T47D (cell line): ENCODE measurements at places on chromosomes 1 and 21.
A peak's percentile ranks its signal among the peaks of the same experiment; 100 is the strongest.

DNA sequence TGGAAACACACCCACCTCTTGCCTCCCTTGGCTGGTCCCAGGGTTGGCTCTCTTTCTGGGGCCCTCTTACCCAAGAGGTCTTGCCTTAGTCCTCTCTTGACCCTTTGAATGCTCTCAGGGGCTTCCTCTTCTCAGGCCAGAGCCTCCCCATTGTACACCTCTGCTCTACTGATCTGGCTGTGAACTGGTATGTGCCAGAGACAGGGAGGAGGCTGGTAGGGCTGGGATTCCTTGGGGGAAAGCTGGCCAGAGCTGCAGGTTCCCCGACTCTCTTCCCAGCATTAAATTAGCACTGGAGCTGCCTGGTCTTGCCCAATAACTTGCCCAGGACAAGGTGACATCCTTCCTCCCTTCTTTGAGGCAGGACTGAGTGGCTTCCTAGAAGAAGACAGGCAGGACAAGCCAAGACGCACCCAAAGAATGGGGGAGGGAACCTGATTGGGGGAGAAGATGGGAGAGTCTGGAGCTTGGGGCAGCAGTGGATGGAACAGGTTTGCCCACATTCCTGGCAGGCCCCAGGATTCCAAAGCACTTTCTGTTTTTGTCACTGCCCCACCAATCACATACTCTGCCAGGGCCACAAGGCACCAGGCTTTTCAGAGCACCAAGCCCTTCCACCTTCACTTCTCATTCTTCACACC is 37.2 kb upstream of the CITED4 start:
- peak; percentile 99 for DNase-seq

GRCh38 chr1:85623061-85623471 is 42.5 kb downstream of the CCN1 start:
- no peak for DNase-seq

DNA sequence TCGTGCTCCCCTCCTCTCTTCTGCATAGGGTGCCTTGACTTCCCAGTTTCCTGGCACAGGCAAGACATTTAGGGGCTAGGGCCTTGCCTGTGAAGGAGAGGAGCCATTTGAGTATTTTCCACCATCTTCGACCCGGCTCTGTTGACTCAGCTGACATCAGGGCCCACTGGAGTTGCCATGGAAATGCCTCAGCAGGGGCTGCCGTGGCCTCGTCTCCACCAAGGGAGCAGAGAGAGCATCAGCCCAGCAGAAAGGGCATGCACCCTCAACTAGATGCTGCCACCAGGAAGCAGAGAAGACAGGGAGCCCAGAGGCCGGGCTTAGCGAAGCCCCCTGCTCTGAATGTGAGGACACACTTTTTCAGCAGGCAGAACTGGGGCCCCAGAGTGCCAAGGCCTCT is 101.9 kb upstream of the ACTL8 start:
- no peak for DNase-seq

- no peak for DNase-seq
Measured at GRCh38 chr1:160837558-160838205, 25.0 kb downstream of the CD244 start.

DNA sequence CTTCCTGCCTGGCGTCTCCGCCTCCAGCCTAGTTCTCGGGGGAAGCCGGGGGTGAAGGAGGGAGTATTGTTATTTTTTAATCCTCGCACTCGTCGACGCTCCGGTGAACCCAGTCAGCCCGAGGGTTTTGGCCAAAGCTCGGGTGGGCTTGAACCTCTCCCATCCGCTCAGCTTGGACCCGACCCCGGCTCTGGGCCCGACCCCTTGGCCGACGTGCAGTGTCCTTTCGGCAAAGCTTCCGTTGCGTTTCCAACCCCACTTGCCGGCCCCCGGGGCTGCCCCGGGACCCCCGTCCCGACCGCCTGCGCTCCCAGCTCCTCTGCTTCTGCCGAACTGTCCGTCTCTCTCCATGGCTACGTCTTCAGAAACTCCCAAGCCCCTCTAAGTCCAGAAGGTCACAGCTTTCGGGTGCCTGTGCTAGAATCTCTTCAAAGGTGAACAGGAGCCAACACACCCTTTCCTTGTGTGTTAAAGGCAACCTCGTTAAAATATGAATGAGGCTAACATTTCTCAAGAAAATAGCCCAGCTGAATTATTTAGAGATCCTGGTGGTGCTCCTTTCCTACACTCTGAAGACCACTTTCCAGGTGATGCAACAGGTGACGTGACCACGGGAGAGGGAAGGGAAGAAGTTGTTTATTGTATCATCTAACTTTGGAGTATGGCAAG is 647 bp downstream of the DESI2 start:
- peak; percentile 24 for DNase-seq

DNA sequence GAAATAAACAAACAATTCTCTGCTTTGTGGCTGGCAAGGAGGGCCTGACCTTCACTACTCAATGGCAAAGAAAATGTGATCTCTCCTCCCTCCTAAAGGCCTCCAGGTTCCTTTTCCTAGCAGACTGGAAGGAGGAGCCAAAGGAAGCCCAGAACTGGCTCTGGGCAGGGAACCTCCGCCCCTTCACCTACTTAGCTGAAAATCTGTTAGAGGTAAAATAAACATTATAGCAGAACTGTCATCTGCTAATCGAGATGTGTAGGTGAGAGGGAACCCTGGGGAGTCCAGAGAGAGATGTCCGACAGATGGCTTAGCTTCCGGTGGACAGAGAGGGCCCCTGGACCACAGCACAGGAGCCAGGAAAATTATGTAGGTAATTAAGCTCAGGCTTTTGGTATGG is 75.2 kb upstream of the KCNA3 start:
- DNase-seq: no peak

DNA sequence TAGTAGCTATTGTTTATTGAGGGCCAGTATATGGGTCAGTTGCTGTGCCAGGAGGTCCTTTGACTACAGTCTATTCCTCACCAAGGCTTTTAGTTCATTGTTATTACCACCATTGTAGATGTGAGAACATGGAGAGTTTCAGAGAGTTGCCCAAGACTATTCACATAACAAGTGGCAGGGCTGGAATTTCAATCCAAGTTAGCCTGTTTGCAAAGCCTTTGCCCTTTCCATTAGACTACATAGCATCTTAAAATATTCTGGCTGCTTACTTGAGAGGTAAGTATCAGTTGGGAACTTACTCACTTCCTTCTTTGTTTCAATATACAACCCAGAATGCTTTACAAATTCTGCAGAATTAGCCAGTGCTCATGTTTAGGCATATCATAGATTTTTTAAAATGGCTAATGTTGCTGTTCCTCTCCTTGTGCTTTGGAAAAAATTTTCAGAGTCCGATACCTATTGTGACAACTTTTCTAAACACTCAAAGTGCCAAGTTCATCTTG is 141.2 kb downstream of the FGGY start:
- DNase-seq: no peak

GRCh38 chr1:58434181-58434580 is 112.3 kb downstream of the OMA1 start:
- no peak for DNase-seq

DNA sequence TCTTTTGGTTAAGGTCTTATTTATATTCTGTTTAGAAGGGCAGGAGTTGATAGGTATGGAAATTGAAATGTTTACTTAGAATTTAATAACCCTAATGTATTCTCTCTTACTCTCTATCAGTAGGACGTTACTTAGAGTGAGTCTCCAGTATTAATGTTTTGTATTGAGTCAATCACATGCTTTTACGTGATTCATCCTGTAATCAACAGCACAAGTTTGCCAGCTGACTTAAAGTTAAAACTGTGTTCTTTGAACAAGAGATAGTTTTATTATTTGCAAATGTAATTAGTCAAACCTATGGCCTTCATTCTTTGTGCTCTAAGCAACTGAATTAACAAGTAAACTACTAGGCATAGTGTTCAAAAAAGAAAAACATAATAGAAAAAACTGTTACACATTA is 57.3 kb downstream of the PKN2 start:
- DNase-seq: no peak

GRCh38 chr1:97758541-97759057 is 162.2 kb downstream of the DPYD start:
- DNase-seq: no peak

- DNase-seq: no peak
Measured at GRCh38 chr1:32386676-32387392, 7.4 kb downstream of the BSDC1 start.

GRCh38 chr1:25503551-25504426 is 39.6 kb upstream of the LDLRAP1 start:
- peak; percentile 69 for DNase-seq

GRCh38 chr1:220921971-220922635 is 42.9 kb downstream of the HLX start:
- DNase-seq: no peak

- DNase-seq: no peak
Measured at GRCh38 chr1:26405281-26405915, 5.2 kb upstream of the LIN28A start.

GRCh38 chr1:176932114-176933104 is 232.1 kb downstream of the ASTN1 start:
- no peak for DNase-seq

GRCh38 chr1:28921286-28921869 is 7.0 kb downstream of the EPB41 start:
- no peak for DNase-seq

DNA sequence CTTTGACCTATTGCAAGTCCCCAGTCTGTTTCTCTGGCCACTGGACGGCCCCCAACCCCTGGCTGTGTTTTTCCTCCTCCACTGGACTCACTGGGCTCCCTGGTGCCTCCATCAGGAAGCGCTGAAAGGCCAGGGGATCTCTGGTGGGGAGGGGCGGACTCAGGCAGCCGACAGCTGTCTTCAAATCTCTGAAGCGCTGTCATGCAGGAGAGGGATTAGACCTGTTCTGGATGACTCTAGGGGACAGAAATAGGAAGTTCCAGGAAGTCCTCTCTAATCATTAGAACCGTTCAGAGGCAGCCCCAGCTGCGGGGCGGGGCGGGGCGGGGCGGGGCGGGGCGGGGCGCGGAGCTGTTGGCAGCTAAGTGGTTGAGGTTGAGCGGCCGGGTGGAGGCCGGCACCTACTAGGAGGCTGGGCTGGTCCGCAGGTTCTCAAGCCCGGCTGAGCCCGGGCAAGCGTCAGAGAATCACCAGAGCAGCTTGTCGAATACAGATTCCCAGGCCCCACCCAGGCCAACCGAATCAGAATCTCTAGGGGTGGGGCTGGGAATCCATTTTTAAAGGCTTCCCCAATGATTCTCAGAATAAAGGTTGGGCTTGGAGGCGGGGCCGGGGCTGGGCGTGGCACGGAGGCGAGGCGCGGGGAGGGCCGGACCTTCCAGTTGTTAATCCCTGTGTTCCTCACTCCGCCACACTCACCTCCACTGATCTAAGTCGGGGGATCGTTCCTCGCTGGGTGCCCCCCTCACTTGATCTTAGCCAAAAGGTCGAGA is 11.4 kb upstream of the PHLDA3 start:
- DNase-seq: peak; percentile 88

GRCh38 chr1:54995835-54996234 is 2.9 kb upstream of the BSND start:
- no peak for DNase-seq

DNA sequence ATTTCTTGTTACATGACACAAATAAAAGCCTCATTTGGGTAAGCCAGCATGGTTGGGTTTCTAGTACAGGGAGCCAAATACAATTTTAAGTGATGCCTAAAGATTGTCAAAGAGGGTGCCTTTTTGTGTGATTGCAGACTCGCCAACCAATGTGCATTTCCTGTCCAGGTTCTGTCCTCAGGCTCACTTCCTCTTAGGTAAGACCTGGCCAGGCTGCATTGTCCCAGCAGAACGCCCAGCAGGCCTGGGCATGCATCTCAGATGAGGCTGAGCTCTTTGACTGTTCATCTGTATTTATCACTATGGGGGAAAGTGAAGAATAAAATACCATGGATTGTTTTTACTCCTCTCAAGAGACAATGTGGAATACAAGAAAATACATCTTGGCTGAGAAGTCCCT is 49.7 kb downstream of the KCNC4 start:
- DNase-seq: no peak

DNA sequence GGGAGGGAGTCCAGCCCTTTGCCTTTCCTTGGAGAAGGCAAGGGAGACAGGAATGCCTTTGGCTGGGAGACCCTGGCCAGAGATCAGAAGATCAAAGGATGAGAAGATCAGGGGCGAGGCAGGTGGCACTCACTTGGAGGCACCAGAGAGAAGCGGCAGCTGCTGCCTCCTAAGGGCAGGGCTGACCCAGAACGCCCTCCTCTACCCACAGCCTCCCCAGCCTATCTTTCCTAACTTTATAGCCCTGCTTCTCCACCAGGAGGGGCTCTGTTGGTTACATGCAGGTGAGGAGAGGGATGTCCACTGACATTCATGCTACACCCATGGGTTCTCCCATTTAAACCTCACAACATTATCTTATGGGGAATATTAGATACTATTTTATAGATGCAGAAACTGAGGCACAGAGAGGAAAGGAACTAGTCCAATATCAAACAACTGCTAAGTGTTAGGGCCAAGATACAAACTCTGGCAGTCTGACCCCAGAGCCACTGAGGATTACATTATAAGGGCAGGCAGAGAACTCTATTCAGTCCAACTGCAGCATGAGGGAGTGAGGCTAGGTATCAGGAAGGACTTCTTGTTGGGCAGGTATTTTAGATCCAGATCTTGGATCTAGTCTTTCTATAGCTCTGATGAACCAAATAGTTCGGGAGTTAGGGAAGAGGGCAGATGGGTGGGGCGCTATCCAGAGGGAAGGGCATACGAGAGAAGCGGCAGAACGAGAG is 19.9 kb downstream of the LGR6 start:
- DNase-seq: no peak

DNA sequence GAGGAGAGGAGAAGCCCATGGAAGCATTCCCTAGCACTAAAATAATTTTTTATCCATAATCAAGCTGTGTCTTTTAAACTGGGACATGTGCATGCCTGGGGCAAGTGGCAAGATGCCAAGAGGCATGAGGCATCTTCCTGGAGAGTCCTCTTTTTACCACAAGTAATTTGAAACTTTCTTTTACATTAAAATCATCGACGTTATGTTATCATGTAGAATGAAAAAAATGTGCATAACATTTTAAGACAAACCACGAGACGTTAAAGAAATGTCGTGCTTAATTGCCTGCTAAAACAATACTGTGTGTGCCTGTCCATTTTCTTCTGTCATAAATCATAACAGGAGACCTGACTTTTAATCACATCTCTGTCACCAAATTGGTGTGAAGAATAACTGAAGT is 1.5 kb downstream of the STYXL2 start:
- DNase-seq: peak; percentile 61
